Thoracic aorta (tissue), 2 donors: ENCODE measurements at places on chromosomes 1 and 21. TPM values are rescaled to one million over a fixed set of nuclear protein-coding genes. Genes with fewer than 3 reads are reported as not detected.
A peak's percentile ranks its signal among the peaks of the same experiment; 100 is the strongest.

DNA sequence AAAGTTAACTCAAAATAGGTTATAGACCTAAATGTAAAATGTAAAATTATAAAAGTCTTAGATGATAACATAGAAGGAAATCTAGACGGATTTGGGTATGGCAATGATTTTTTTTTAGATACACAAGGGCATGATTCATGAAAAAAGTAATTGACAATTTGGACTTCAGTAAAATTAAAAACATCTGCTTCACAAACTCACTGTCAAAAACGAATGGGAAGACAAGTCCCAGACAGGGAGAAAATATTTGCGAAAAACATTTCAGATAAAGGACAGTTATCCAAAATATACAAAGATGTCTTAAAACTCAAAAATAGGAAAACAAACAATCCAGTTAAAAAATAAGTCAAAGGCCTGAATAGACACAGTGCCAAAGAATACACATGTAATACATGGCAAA is 9.7 kb upstream of the PTGS2 start:
- DNase-seq: no peak

- DNase-seq: peak; percentile 55
Observed at GRCh38 chr1:203557390-203557789, 63.4 kb downstream of the OPTC start.

DNA sequence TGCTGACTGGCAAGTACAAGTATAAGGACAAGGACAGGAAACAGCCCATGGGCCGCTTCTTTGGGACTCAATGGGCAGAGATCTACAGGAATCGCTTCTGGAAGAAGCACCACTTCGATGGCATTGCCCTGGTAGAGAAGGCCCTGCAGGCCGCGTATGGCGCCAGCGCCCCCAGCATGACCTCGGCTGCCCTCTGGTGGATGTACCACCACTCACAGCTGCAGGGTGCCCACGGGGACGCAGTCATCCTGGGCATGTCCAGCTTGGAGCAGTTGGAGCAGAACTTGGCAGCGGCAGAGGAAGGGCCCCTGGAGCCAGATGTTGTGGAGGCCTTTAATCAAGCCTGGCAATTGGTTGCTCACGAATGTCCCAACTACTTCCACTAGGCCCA is 32.0 kb downstream of the SLC16A1 start:
- no peak for DNase-seq

The DIO1 gene
- total RNA-seq: not detected

The PGLYRP3 gene
- not detected for total RNA-seq

DNA sequence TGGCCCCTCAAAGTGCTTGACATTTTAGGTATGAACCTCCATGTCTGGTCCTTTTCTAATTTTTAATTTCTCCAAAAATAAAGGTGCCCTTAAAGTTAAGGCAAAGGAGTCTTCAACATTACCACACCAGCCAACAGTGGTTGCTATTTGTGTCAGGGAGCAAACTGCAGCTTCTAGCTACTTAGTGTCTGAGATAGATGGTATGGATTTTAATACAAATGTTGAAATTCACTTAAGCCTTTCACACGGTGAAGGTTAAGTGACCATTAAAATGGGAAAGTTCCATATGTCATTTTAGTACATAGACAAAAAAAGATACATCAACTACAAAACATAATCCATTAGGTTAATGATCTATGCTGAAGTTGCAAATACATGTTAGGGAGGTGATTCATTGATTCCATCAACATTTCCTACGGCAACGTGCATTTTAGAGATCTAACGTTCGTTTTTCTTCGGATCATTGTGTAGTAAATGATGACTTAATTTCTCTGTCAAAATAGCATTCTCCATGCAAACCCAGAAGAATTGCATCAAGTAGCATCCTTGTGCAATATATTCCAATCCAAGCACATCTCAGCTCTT is 48.2 kb upstream of the RGS21 start:
- DNase-seq: no peak

GRCh38 chr21:37532868-37533780 is 166.6 kb downstream of the DYRK1A start:
- DNase-seq: no peak

DNA sequence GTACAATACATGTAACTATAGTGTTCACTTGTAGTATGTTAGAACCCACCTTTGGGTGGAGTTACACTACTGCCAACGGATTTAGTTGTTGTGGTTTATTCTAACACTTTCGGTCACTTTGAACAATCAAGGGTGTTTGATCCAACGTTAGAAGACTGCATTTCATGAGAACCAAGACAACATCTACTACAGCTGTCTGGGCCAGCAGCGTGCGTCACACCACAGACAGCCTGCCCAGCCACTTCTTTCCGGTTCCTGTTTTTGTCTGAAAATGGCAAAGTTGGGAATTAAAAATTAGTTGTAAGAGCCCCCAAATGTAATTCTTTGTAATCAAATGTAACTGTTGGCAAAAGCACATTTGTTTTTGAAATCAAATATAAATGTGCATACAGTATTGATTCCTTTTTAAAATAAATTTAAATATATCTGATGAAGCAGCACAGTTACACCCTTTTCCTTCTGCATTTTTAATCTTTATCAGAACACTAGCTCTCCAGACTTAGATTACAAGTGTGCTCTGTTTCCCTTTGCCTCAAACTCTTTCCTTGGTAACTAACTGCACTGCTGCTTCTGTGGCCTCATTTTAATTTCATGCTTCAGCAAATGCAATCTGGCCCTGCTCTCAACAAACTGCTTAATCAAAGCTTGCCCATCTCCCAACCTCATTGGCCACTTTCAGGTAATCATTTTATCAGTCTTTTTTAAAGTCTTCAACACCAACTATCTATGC is 86.6 kb upstream of the DPH5 start:
- no peak for DNase-seq

GRCh38 chr21:36396325-36396724 is 11.1 kb downstream of the CHAF1B start:
- DNase-seq: no peak

- no peak for DNase-seq
Observed at GRCh38 chr1:221510793-221511503, 230.9 kb downstream of the DUSP10 start.

The EFNA4 gene
- total RNA-seq: 2.8 TPM

GRCh38 chr1:6448749-6449631 is 17.0 kb downstream of the TNFRSF25 start:
- no peak for DNase-seq

GRCh38 chr21:16741141-16741665 is 771.6 kb upstream of the CXADR start:
- no peak for DNase-seq

The SLAMF9 gene
- total RNA-seq: not detected

The CBR3 gene
- total RNA-seq: 19.3 TPM

The CATSPERE gene
- 0.14 TPM for total RNA-seq

DNA sequence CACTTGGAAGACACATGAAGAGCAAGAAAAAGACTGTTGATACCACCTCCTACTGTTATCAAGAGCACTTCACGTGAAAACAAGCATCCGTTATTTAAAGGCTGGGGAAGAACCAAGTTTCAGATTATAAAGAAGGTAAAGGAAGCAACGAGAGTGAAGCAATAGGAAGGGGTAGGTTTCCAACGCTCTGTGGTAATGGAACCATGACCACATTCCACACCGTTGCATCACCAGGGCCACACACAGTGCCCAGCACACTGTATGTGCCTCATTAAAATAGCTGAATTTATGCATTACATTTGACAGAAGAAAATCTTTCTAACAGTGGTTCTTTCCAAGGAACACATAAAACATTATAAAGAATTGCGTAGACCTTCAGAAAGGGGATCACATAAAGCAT is 435.8 kb downstream of the MRPL39 start:
- no peak for DNase-seq

- no peak for DNase-seq
Observed at GRCh38 chr1:209059981-209060380, 523.5 kb upstream of the CAMK1G start.

DNA sequence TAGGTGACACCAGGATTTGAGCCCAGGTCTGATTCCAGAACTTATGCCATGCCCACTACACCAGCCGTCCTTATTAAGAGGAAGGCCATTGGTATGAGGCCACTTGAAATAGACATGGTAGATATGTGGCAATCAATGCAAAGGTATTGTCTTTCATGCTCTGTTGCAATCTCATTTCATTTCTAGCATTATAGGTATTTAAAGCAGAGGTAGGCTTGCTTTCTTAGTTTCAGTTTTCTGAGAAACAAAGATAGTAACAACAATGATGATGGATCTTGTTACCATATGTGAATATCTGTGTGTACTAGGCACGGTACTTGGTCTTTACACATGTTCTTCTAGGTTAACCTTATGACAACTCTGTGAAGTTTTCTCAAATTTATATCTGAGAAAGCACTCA is 113.1 kb downstream of the FGGY start:
- no peak for DNase-seq

DNA sequence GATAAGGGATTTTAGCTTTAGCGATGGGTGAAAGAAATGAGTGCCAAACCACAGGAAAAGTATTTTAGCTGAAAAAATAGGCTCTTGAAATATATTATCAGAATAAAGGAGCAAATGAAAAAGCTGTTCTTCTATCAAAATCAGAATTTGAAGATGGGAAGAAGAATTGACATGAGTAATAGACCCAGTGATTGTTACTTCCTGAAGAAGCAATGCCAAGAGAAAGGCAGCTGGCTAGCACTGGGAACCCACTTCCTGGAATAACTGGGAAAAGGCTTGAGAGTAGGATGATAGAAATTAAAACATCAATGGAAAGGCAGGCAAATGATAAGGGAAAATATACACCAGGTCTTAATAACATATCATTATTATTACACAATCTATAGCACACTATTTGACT is 29.9 kb upstream of the LYPLAL1 start:
- no peak for DNase-seq

DNA sequence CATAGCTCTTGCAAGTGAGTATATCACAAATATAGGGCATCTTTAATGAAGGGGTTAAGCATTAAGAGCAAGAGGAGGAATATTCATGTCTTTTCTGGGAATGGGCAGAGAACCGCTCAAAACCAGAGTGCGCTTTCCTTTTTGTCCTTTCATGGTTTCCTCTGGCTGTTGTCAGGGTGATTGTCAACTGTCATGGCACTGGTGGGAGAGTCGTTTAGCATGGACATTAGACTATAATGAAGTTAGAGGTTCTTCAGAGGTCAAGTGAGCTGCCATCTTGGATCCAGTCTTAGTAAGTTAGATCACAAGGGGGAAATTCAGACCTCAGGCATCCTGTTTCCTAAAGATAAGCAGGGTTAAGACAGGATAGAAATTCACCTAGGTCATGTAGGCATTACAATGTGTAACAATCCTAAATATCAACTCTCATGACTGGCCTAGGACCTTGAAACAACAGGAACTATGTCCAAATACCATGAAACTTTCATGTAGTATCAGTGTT is 12.1 kb upstream of the COA6 start:
- DNase-seq: no peak

The FABP3 gene
- 28.6 TPM for total RNA-seq

- DNase-seq: no peak
Observed at GRCh38 chr1:208841436-208841835, 597.3 kb upstream of the PLXNA2 start.

The DDAH1 gene
- 55.4 TPM for total RNA-seq

The MIER1 gene
- total RNA-seq: 46.0 TPM

DNA sequence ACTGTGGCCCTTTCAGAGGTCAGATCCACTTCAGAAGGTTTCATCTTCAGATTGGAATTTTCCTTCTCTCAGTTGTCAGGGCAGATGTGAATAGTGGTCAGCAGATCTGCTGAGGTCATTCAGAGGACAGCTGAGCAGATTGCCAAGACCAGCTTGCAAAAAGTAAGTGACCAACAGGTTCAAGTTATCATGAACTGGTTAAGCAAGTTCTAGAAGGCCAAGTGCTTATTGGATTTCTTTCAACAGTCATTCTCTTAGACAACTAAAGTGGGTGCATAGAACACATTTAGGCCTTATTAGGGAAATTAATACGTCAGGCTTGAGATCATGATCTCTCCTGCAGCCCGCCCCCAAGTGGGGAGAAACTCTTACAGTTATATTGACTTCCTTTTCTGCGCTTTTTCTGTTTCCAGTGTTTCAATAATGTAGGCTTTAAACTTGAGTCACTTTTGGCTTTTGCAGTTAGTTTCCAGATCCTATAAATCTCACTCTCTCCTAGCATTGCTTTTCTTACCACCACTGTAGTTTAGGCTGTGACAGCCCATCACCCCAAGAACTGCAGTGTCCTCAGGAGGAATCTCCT is 96.4 kb downstream of the C1orf21 start:
- no peak for DNase-seq

DNA sequence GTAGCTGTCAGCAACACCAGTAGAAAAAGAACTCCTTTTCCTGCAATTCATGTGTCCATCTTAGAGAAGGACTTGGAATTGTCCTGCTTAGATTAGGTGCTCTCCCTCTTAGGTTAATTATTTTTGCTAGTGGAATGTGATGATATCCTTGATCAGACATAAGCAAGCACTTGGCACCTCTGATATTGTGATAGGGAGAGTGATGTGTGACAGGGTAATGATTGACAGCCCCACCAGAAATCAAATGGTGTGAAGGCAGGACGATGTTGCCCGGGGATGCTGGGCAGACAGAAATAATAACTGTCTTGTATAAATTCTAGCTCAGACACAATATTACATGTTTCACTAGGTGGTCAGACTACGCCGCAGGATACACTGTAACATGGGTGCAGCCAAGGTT is 4.4 kb downstream of the TYW3 start:
- no peak for DNase-seq

The EPS15 gene
- 197 TPM for total RNA-seq

DNA sequence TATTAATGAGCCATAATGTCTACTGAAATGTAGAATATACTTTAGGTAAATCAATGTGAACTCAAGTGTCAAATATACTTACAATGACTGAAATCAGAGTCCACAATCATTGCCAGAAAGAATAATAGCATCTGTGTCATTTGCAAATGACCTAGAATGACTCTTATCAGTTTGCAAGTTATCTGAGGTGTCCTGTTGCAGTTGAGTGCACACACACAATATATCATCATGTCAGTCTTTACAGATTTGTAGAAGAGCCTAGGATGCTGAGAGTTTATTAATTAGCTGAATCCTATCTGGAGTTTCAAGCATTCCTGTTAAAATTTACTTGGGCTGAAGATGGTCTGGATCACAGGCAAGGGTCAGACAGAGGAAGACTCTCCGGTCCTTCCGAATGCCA is 324.0 kb upstream of the GREM2 start:
- no peak for DNase-seq

GRCh38 chr1:58885998-58886397 is 102.2 kb upstream of the JUN start:
- no peak for DNase-seq

DNA sequence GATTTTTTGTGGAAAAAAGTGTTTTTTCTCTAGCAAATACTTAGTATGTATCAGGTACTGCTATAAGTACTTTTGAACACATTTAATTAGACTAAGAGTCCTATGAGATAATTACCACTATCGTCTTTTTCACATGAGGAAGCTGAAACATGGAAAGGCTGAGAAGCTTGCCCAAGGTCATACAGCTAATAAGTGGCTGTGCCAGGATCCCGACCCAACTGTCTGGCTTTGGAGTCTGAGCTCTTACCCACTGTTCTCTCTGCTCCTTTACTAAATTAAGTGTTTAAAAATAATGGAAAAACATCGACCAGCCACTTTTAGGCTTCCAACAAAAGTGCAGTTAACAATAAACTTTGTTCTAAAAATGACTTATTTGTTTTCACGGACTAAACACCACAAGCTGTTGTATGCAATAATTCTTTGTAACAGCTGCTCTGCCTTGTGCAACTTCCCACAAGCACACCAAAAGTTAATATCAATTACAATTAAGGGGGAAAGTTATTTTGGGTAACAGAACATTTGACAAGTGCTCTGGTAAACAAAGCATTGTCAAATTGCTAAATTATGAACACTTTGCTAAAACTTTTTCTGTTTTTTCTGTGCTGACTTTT is 75.7 kb downstream of the CRB1 start:
- no peak for DNase-seq

GRCh38 chr1:54302951-54303843 is 103.0 kb downstream of the SSBP3 start:
- no peak for DNase-seq

The PTPN7 gene
- 6.1 TPM for total RNA-seq
